Activated CD4-positive, alpha-beta T cell treated with anti-CD3 and anti-CD28 coated beads, Interleukin-2, amount 10 ng/mL, durations not matched to agents 7 days and 5 days (primary cell): ENCODE measurements at places on chromosomes 6 and 20. TPM values are rescaled to one million over a fixed set of nuclear protein-coding genes. Genes with fewer than 3 reads are reported as not detected.

Gene CD93
- 1.8 TPM for total RNA-seq

Gene LTB
- total RNA-seq = 747 TPM

DNA sequence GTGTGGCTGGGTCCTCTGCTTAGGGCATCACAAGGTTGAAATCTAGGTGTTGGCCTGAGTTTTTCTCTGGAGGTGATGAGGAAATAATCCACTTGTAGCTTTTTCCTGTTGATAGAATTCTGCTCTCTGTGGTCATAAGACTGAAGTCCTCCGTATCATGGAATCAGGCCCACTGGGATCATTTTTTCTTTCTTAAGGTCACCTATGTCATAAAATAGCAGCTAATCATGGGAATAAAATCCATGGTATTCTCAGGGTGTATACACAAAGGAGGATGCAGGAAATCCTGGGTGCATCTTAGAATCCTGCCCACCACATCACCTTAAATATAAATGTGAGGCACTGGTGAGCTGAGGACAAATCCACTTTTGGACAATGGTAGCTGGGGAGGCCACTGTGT, 72.7 kb downstream of the PRDM1 start:
- no peak for DNase-seq

- no peak for DNase-seq
These were observed 240.5 kb downstream of the ERMARD start for GRCh38 chr6:169991913-169992312.

Gene ARHGAP40
- not detected for total RNA-seq

Gene MYT1
- total RNA-seq = not detected
